ENCODE measurements at places on chromosomes 3 and 15.

- DNase-seq = no peak
Observed at GRCh38 chr3:16315623-16316022, 50.6 kb downstream of the OXNAD1 start.

GRCh38 chr3:197701841-197702240 is 34.9 kb downstream of the RUBCN start:
- no peak for DNase-seq

DNA sequence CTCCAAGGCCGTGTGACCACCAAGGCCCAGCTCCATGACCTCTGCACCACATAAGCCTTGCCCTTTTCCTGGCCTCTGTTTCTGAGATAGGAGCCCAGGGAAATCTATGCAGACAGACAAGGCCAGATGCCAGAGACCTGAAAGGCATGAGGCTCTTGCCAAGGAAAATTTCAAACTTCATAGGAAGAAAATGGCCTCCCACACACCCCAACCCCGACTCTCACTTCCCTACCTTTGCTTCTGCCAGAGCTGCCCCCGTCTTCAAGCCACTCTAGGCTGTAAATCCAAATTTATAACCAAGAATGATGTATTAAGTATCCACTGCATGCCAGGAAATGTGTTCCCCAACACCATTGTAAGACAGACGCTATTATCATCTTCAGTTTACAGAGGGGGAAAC is 65.5 kb upstream of the HRH1 start:
- DNase-seq = no peak

GRCh38 chr15:89178307-89178977 is 42.9 kb downstream of the RLBP1 start:
- no peak for DNase-seq

DNA sequence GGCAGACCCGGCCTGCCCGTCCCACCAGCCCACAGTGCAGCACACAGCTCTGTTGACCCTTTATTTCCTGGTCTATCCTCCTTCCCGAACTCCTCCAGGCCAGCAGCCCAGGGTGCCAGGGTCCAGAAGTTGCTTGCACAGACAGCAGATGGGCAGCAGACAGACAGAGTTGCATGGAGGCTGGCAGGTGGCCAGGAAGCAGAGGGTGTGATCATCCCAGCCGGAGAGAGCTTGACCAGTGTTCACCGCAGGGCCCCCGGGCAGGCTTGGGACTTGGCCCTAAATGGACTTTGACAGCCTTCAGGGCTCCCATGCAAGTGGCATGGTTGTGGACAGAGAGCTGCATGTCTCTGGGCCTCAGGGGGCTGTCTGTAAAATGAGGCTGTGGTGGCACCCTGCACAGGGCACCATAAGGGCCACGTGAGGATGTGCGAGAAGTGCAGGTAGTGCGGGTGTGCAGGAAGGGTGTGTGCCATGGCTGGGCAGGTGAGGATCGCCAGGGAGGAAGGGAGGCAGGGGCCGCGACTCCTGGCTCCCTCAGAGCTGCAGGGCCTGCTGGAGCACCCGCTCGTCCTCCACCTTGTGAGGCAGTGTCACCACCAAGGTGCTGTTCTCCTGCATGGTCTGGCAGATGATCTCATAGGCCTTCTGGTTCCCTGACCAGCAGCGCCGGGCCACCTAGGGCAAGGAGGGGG is 6.3 kb upstream of the ZXDC start:
- DNase-seq = no peak

DNA sequence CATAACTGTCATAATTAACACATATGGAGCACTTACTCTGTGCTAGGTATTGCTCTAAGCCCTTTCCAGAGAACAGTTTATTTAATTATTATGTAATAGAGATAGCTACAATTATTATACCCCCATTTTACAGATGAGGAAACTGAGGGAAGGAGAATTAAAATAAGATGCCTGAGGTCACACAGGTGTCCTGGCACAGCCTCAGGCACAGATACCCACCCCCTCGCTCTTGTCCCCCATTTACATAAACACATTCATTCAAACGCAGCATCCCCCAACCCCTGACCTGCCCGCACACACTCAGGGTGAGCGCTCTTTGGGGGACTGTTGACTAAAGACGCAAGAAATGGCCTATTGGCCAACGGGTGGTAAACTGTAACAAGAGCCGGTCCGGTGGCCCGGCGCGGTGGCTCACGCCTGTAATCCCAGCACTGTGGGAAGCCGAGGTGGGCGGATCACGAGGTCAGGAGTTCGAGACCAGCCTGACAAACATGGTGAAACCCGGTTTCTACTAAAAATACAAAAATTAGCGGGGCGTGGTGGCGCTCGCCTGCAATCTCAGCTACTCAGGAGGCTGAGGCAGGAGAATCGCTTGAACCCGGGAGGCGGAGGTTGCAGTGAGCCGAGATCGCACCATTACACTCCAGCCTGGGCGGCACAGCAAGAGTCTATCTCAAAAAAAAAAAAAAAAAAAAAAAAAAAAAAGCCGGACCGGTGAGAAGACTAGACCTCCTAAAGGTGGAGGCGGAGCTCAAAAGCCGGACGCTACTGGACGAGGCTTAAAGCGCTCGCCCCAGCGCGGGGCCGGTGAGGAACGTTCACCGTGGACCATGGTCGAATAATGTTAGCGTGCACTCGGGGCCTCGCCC is 1.9 kb upstream of the ISL2 start:
- no peak for DNase-seq

DNA sequence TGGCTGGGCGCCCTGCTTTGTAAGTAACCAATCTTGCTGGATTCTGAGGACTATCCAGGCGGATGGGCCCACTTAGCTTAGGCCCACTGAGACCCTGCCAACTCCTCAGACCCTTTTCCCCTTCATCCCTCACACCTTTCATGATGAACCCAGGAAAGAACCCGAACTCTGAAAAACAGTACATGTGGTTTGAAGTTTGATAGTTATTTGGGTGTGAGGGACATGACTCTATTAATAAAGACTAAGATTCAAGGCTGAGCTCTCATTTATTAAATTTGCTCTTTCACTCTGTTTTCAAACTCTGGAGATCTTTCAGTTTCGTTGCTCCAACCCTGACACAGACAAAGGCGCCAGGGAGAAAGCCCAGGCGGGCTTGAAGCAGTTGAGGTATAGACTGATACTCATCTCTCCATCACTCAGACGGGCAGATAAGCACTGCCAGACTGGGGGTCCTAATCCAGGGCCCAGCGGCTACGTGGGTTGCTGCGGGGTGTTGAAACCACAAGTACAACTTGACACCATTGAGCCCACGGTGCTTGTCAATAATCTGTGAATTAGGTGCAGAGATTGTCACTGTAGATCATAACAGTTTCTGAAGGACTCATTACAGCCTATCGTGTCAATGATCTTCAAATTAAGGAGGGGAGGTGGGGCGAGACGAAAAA is 7.2 kb upstream of the SOX2 start:
- DNase-seq = no peak

GRCh38 chr3:114706591-114707232 is 412.9 kb downstream of the TIGIT start:
- peak; percentile 26 for DNase-seq

DNA sequence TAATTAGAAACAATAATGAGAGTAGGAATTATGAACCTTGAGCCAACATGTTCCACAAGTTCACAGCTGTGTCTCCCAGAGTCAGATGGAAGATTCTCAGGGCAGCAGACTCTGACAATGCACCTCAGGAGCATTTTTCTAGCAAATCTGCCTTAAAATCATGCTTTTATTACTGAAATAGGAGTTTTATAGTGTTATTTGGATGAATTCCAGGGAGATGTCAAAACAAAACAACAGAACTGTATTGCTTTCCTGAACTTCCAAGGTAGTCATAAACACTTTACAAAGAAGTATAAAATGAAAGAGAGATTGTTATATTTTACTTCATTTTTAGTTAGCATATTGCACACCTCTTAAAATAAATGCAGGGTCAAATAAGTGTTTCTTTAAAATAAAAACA is 77.0 kb downstream of the P3H2 start:
- no peak for DNase-seq

DNA sequence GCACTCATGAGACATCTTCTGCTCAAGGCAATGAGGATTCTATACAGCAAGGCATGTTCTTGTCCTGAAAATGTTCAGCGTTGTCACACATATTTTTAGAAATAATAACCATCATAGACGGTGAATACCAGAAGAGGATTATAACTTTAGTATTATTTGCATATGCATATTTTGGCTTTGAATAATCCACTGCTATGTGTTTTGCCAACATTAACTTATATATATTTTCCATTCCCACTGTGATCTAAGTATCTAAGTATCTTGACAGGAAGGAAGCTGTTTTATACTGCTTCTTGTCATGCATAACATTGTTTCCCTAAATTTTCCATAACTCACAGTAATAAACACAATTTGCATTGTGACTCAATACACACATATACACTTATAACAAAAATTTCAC is 509.5 kb downstream of the TBL1XR1 start:
- no peak for DNase-seq

- DNase-seq = no peak
Observed at GRCh38 chr3:189144645-189145044, 27.1 kb upstream of the TPRG1 start.

DNA sequence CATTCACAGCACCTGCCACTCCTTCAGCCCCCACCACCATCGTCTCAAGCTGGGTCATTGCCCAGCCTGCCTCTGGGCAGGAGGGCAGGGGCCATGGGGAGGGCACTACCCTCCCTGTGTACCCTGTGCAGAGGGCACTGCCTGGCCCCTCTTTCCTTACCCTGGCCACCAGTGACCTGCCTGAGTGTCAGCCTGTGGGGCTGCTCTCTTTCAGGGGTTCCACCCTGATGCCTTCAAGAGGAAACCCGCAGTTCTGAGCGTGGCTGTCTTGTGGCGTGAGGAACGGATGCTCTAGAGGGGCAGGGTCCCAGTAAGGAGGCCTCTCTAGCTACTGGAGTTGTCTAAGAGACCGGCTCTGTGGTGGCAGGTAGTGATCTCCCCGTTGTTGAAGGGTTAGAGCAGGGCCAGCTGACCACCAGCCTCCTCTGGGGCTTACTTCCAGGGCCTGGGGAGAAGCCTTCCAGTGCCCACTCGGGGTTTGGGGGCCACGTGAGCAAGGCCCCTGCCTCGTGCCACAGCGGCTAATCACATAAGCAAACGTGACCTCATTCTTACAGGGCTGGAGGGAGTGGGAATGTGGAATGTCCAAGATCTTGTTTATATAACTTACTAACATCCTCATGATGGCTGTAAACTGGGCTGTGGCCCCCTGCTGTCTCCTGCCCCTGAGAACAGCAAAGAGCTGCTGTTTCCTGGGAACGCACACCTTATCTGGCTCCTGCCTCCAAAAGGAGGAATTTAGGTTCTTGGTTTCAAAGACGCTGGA is 31.4 kb upstream of the SEC13 start:
- DNase-seq = no peak

GRCh38 chr3:61996366-61996765 is 377.0 kb downstream of the FEZF2 start:
- DNase-seq = no peak

DNA sequence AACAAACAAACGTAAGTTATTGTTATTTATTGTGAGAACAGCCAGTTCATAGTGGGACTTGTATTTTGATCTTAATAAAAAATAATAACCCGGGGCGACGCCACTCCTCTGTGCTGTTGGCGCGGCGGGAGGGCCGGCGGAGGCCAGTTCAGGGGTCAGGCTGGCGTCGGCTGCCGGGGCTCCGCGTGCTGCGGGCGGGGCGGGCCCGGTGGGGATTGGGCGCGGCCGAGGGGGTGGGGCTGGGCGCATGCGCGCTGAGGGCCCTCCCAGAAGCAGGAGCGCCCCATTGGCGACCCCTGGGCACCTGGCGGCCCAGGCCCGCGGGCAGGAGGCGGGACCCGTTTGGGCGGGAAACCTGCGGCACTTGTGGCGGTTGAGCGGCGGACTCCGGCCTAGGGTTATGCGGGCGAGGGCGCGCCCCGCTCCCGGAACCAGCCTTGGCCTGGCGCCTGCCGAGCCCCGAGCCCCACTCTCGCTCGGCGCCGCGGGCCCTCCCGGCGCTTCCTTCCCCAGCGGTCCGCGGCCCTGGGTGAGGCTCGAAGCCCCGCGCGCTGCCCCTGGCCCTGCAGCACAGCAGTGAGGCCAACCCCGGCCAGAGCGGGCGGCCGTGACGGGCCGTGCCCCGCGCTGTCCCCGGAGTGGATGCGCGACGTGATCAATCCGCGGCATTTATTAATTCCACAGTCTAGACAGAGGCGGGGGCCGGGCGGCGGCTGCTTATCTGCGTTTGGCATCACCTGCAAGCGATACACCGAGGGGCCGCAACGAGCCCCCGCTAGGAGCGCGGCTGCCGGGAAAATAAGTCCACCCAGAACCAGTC is 6.0 kb downstream of the ISL2 start:
- DNase-seq = no peak

- no peak for DNase-seq
Observed at GRCh38 chr3:46062679-46063078, 35.4 kb upstream of the XCR1 start.

DNA sequence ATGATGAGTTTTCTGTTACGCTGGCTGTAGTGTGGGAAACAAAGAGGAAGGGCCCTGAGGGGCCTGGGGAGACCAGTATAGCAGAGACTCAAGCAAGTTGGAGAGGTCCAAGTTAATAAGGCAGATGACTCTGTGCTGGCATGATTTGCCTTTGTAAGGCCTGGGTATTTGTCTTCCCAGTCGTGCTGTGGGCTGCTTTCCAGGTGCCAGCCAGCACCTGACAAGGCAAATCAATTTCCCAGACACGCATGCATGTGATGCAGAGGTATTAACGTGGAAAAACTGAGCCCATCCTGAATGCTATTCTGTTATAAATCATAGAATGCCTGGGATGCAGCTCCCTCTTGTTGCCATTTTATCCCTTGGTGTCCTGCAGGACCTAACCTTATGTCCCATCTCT is 175.6 kb downstream of the MFSD1 start:
- no peak for DNase-seq

All from NCI-H2107 (cell line).